Type B pancreatic cell (in vitro differentiated cells): ENCODE measurements at places on chromosomes 5 and 9. TPM values are rescaled to one million over a fixed set of nuclear protein-coding genes. Genes with fewer than 3 reads are reported as not detected.
A peak's percentile ranks its signal among the peaks of the same experiment; 100 is the strongest.

Gene MEGF10
- total RNA-seq: 1.2 and 13.3 TPM in 2 replicates

- DNase-seq: no peak
- H3K27ac ChIP-seq: no peak overlapping the region
- H3K36me3 ChIP-seq: peaks cover 7% of the 10 kb centered on the region
- H3K4me1 ChIP-seq: peaks cover 13% of the 10 kb centered on the region
- no peaks in the 10 kb centered on the region for H3K27me3 ChIP-seq
Observed at GRCh38 chr9:20749496-20750198, 65.6 kb downstream of the FOCAD start.

DNA sequence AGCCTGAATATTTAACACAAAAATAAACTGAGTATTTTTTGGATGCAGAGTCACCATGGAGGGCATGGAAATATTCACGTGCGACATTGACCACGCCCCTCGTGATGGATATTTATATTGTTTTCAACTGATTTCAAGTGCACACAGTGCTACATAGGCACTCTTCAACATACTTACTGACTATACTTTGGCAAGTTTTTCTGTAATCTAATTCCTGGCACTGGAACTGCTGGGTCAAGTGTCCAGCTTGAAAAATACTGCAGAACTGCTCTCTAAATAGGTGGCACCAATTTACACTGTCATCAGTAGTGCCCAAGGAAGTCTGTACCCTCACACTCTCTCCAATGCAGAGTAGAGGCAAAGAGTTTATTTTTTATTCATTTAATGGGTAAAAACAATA, 65.1 kb downstream of the FBN2 start:
- H3K4me3 ChIP-seq: no peak overlapping the region
- no peaks in the 10 kb centered on the region for H3K27me3 ChIP-seq
- H3K36me3 ChIP-seq: peaks cover 27% of the 10 kb centered on the region
- peaks cover 3% of the 10 kb centered on the region for H3K4me1 ChIP-seq

Gene TMEM215
- 0.27 TPM in 1 of 2 replicates, not detected in the other for total RNA-seq

Gene CCL27
- total RNA-seq: 0.43 and 1.1 TPM in 2 replicates

DNA sequence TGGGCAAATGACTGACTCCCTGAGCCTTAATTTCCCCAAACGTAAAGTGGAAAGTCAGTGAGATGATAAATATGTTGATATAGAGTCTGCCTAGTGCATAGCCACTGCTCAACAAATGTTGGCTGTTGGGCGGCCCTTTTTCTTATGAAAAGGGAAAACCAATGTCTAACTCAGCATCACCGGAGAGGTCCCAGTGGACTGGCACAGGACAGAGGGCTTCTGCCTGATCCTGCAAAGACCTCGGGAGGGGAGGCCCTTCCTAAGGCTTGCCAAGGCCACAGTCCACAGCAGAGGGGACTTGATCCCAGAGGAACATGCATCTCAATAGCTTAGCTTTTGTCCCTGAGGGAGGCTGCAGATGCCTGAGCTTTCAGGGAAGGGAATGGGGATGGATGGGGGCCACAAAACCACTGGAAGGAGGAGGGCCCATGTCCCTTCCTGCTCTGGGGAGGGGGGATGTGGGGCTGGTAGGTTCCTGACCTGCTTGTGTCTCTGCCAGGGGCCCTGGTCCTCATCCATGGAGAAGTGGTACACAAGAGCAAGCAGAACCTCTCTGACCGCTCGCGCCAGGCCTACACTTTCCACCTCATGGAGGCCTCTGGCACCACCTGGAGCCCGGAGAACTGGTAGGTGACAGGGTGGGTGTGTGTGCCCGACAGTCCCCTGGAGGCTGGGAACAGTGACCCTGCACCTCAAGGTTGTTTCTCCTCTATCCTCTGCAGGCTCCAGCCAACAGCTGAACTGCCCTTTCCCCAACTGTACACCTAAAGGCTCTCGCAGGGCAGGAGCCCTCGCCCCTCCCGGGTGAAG, 6.3 kb downstream of the DOLK start:
- H3K4me3 ChIP-seq: no peak overlapping the region
- no peak overlapping the region for H3K27ac ChIP-seq
- no peak for DNase-seq

Gene GRXCR2
- 0.24 TPM in 1 of 2 replicates, not detected in the other for total RNA-seq

- DNase-seq: no peak
- no peak overlapping the region for H3K4me3 ChIP-seq
- no peaks in the 10 kb centered on the region for H3K36me3 ChIP-seq
- H3K4me1 ChIP-seq: peaks cover 15% of the 10 kb centered on the region
- H3K27me3 ChIP-seq: no peaks in the 10 kb centered on the region
- H3K27ac ChIP-seq: no peak overlapping the region
Observed at GRCh38 chr9:76561900-76562299, 102.9 kb downstream of the GCNT1 start.

Gene SHC3
- 4.8 and 5.3 TPM in 2 replicates for total RNA-seq

- H3K4me3 ChIP-seq: no peak overlapping the region
- H3K27me3 ChIP-seq: peaks cover 84% of the 10 kb centered on the region
- DNase-seq: no peak
- H3K36me3 ChIP-seq: no peaks in the 10 kb centered on the region
- no peak overlapping the region for H3K27ac ChIP-seq
- H3K4me1 ChIP-seq: peaks cover 9% of the 10 kb centered on the region
Observed at GRCh38 chr5:141694479-141694878, 12.4 kb upstream of the ARAP3 start.

DNA sequence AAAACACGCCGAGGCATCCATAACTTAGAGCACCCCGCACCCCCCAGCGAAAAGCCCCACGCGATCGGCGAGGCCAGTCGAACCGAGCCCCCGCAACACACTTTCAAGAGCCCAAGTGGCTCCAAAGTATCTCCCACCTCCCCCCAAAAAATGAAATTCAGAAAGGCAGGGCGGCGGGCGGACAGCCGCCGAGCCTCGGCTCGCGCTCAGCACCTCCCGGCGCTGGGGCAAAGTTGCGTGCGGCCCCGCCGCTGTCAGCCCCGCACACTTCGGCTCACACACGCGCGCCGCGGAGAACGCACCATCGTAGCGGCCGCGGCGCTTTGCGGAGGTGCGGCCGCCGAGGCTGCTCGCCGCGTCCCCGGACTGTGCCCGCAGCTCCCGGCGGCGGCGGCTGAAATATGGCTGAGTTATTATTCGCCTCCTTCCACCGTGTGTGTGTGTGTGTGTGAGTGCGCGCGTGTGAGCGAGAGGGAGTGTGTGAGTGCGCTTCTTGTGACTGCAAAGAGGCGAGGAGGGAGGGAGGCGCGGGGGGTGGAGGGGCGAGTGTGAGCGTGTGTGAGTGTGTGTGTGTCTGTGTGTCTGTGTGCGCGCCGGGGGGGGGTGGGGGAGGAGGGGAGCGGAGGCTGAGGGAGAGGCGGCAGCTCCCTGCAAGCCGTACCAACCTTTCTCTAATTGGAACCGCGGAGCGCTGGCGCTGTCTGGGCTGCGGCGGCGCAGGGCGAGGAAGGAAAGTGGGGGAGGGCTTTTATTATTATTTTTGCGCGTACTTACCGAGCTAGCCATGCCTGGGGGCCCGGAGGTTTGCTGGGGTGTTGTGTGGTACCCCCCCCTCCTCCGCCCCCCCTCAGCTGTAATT, 599 bp downstream of the MLLT3 start:
- H3K27ac ChIP-seq: peak overlapping the region; percentile 94
- peaks cover 35% of the 10 kb centered on the region for H3K4me1 ChIP-seq
- H3K27me3 ChIP-seq: peaks cover 19% of the 10 kb centered on the region

Gene SLC9A3
- 6.4 and 8.0 TPM in 2 replicates for total RNA-seq

DNA sequence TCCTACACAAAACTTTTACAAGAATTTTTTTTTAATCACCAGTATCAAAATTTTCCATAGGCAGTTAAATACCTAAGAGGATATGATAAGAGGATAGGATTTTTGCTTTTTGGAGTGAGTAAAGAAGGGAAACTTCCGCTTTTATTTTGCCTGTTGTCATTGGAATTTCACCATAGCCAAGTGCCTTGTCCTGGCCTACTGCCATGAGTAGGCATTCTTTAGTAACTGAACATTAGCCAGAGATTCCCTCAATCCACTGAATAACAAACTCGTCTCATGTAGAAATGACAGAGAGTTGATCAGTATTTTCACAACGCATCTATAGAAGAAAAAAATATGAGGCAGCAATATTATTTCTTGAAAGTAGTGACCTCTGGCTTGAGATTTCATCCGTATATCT, 289.6 kb upstream of the ADAMTSL1 start:
- H3K36me3 ChIP-seq: no peaks in the 10 kb centered on the region
- no peak for DNase-seq
- no peak overlapping the region for H3K27ac ChIP-seq
- peaks cover 7% of the 10 kb centered on the region for H3K4me1 ChIP-seq

GRCh38 chr5:53002491-53002890, 13.3 kb downstream of the ITGA2 start:
- peaks cover 19% of the 10 kb centered on the region for H3K4me1 ChIP-seq
- no peak overlapping the region for H3K4me3 ChIP-seq
- DNase-seq: no peak

Gene KLF4
- 49.5 and 136 TPM in 2 replicates for total RNA-seq

Gene BAAT
- total RNA-seq: 0.48 and 0.53 TPM in 2 replicates

Gene ANKS6
- 25.2 and 32.2 TPM in 2 replicates for total RNA-seq

DNA sequence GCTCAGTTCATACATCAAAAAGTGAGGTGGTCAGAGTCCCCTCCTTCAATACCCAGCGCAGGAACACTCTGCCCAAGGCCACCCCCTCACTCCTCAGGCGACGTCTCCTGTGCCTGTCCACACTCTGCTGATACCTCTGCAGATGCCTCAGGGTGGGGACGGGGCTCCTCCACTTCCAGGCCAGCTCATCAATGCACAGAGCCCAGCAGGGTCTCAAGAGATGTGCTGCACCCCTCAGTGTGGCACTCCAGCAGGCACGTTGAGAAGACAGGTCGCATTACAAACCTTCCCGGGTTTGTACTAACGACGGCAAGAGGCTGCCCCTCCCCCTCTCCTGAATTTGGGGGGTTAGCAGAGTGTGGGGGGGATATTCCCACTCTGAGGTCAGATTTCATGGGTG, 128.5 kb downstream of the ZNF354C start:
- DNase-seq: no peak
- H3K27me3 ChIP-seq: no peaks in the 10 kb centered on the region
- no peak overlapping the region for H3K4me3 ChIP-seq
- peaks cover 25% of the 10 kb centered on the region for H3K4me1 ChIP-seq
- H3K36me3 ChIP-seq: no peaks in the 10 kb centered on the region
- no peak overlapping the region for H3K27ac ChIP-seq

GRCh38 chr5:2492476-2492875, 259.0 kb downstream of the IRX2 start:
- no peaks in the 10 kb centered on the region for H3K36me3 ChIP-seq
- H3K27me3 ChIP-seq: no peaks in the 10 kb centered on the region
- peaks cover 1% of the 10 kb centered on the region for H3K4me1 ChIP-seq
- DNase-seq: no peak
- no peak overlapping the region for H3K4me3 ChIP-seq

- no peaks in the 10 kb centered on the region for H3K36me3 ChIP-seq
- H3K4me3 ChIP-seq: peak overlapping the region; percentile 97
- H3K27ac ChIP-seq: peak overlapping the region; percentile 74
- DNase-seq: no peak
- H3K4me1 ChIP-seq: peaks cover 19% of the 10 kb centered on the region
Observed at GRCh38 chr5:151448038-151448985, 909 bp downstream of the SLC36A1 start.

GRCh38 chr5:60205071-60205470, 311.5 kb upstream of the PDE4D start:
- DNase-seq: no peak
- no peak overlapping the region for H3K4me3 ChIP-seq
- H3K27ac ChIP-seq: no peak overlapping the region
- peaks cover 7% of the 10 kb centered on the region for H3K27me3 ChIP-seq

DNA sequence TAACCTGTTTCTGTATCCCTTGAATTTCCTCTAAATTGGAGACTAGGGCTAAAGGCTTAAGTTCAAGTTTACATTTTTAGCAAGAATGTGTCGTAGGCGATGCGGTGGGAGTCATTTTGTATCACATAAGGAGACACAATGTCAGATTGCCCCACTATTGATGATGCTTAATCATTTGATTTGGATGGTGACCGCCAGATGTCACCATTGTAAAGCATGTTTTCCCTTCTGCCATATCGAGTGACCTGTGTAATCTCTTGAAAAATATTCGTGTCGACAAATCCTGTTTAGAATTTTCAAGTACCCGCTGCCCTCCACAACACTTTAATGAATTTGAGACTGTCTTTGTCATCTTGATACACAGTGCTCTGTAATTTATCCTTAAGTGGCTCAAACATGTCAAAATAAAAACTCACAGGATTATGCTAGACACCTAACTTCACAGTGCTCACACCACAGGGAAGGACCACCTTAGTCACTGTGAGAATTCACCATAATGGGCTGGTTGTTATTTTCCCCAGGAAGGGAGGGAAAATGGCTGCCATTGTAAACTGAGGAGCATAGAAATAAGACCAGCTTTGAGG, 34.5 kb upstream of the SLC46A2 start:
- H3K27ac ChIP-seq: no peak overlapping the region
- H3K4me3 ChIP-seq: no peak overlapping the region
- no peaks in the 10 kb centered on the region for H3K36me3 ChIP-seq
- H3K27me3 ChIP-seq: peaks cover 41% of the 10 kb centered on the region
- DNase-seq: no peak

DNA sequence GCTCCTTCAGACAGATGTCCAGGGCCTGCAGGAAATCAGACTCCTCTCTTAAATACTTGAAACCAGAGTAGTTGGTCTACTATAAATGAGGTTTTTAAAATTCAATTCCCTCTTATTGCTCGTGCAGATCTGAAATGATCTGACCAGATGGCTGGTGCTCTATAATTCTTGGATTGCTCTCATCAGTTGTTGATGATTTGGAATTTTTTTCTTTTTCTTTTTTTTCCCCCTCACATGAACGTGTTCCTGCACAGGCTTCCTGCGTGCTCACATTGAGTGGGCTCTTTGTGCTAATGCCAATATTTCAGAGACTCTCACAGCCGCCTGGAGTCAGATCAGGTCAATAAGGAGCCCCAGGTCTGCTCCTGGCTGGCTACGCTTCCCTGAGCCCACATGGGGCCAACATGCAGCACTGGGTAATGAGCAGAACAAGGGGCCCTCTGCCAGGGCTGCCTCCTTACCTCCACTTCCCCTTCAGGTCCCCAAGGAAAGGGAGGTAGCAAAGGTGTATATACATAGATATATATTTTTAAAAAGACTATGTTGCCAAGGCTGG, 82.0 kb downstream of the SIL1 start:
- H3K36me3 ChIP-seq: peaks cover 17% of the 10 kb centered on the region
- H3K27ac ChIP-seq: peak overlapping the region; percentile 31
- H3K4me1 ChIP-seq: no peaks in the 10 kb centered on the region
- H3K27me3 ChIP-seq: no peaks in the 10 kb centered on the region
- no peak overlapping the region for H3K4me3 ChIP-seq
- no peak for DNase-seq

- no peak for DNase-seq
- no peak overlapping the region for H3K4me3 ChIP-seq
- H3K27me3 ChIP-seq: no peaks in the 10 kb centered on the region
- no peaks in the 10 kb centered on the region for H3K4me1 ChIP-seq
- H3K27ac ChIP-seq: no peak overlapping the region
- no peaks in the 10 kb centered on the region for H3K36me3 ChIP-seq
Observed at GRCh38 chr5:42005561-42006153, 80.6 kb downstream of the FBXO4 start.
